ENCODE measurements at places on chromosomes 1 and 21. TPM values are rescaled to one million over a fixed set of nuclear protein-coding genes. Genes with fewer than 3 reads are reported as not detected.
A peak's percentile ranks its signal among the peaks of the same experiment; 100 is the strongest.

Gene RHOU
- total RNA-seq: 1.2 TPM

Gene SERTAD4
- 0.63 TPM for total RNA-seq

Gene SYCP1
- not detected for total RNA-seq

Gene ST6GALNAC5
- 4.0 TPM for total RNA-seq

Gene SLAMF9
- total RNA-seq: not detected

Gene CBR1
- total RNA-seq: 83.1 TPM

GRCh38 chr1:158506369-158506987 is 34.5 kb downstream of the OR10R2 start:
- DNase-seq: peak; percentile 55
- no peaks in the 10 kb centered on the region for H3K27me3 ChIP-seq

GRCh38 chr1:162649583-162649982 is 17.3 kb downstream of the DDR2 start:
- no peak overlapping the region for H3K27ac ChIP-seq
- no peaks in the 10 kb centered on the region for H3K36me3 ChIP-seq
- H3K27me3 ChIP-seq: no peaks in the 10 kb centered on the region
- no peak for DNase-seq

- peaks cover 33% of the 10 kb centered on the region for H3K4me1 ChIP-seq
- no peak overlapping the region for H3K27ac ChIP-seq
- no peak for DNase-seq
- H3K4me3 ChIP-seq: no peak overlapping the region
Observed at GRCh38 chr1:64590316-64590715, 120.4 kb downstream of the CACHD1 start.

- H3K27me3 ChIP-seq: no peaks in the 10 kb centered on the region
- H3K4me1 ChIP-seq: no peaks in the 10 kb centered on the region
- no peaks in the 10 kb centered on the region for H3K36me3 ChIP-seq
- no peak overlapping the region for H3K4me3 ChIP-seq
- DNase-seq: no peak
- H3K27ac ChIP-seq: peak overlapping the region; percentile 14
Observed at GRCh38 chr21:24995216-24995615, 612.1 kb downstream of the MRPL39 start.

DNA sequence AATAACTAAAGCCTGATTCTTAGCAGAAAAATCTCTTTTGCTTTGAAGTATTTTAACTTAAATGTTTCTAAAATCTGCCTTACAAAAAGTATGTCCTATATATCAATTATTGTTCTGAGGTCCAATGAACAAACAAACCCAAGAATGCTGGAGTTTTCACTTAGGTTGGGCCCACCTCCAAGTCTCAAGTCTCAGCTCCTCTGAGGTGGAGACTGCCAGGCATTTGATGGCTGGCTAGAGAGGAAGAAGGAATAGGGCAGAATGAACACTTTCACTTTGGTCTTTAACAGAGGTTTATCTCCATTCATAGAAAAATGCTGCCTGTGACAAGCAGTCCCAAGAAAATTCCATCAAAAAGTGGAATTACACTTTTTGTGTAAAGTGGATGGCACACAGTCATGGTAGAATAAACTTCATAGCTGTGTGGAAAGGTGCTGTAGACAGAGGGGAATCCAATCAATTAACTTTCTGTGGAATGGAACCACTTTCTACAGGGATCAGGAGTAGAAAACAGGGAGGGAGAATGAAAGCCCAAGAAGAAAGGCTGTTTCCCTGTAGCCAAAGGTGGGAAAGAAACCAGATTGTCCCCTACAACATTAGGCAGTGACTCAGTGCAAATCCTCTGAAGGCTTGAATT is 349.4 kb upstream of the RUNX1 start:
- peaks cover 92% of the 10 kb centered on the region for H3K27me3 ChIP-seq
- H3K4me1 ChIP-seq: no peaks in the 10 kb centered on the region
- no peak for DNase-seq
- H3K4me3 ChIP-seq: no peak overlapping the region
- H3K27ac ChIP-seq: no peak overlapping the region

GRCh38 chr1:37429029-37429428 is 45.4 kb upstream of the ZC3H12A start:
- no peaks in the 10 kb centered on the region for H3K36me3 ChIP-seq
- no peak for DNase-seq
- no peak overlapping the region for H3K4me3 ChIP-seq

GRCh38 chr1:89739844-89740216 is 81.0 kb upstream of the LRRC8D start:
- H3K36me3 ChIP-seq: no peaks in the 10 kb centered on the region
- peaks cover 13% of the 10 kb centered on the region for H3K4me1 ChIP-seq
- no peak overlapping the region for H3K27ac ChIP-seq
- H3K27me3 ChIP-seq: no peaks in the 10 kb centered on the region
- no peak for DNase-seq

GRCh38 chr1:243488459-243489157 is 232.8 kb downstream of the SDCCAG8 start:
- no peaks in the 10 kb centered on the region for H3K4me1 ChIP-seq
- H3K27me3 ChIP-seq: no peaks in the 10 kb centered on the region
- no peak overlapping the region for H3K4me3 ChIP-seq
- DNase-seq: no peak

DNA sequence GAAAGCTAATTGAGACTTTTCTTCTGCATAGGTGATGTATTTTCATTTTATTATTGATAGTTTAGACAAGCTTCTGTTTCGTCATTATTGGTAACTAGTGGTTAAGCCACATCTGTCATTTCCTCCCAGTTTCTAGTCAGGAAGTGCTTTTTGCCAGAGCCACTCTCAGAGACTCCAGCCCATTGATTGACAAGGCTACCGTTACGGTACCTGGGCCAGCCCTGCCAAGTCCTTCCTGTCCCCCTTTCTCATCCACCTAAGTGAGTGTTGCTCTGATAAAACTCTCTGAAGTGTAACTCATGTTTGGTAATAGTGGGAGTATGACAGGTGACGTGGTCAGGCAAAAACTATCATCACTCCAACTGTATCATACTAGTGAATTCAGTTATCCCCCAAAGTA is 29.6 kb upstream of the AGL start:
- H3K27ac ChIP-seq: no peak overlapping the region
- DNase-seq: no peak
- H3K36me3 ChIP-seq: no peaks in the 10 kb centered on the region
- no peaks in the 10 kb centered on the region for H3K27me3 ChIP-seq
- no peak overlapping the region for H3K4me3 ChIP-seq

DNA sequence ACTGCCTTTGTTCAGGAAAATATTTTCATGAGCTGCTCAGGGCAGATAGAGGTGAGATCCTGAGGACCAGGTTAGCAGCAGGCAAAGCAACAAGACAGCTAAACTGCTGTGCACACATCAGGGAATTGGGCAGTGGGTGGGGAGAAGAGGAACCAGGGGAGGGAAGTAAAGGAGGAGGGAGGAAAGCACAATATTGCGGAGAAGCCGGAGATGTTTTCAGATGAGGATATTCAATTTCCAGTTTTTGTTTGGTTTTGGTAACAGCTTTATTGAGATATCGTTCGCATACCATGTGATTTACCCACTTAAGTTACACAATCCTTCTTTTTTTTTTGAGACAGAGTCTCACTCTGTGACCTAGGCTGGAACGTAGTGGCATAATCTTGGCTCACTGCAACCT is 34.5 kb downstream of the EPHA10 start:
- H3K36me3 ChIP-seq: no peaks in the 10 kb centered on the region
- no peak overlapping the region for H3K27ac ChIP-seq
- no peaks in the 10 kb centered on the region for H3K4me1 ChIP-seq
- H3K27me3 ChIP-seq: peaks cover 62% of the 10 kb centered on the region
- H3K4me3 ChIP-seq: no peak overlapping the region

DNA sequence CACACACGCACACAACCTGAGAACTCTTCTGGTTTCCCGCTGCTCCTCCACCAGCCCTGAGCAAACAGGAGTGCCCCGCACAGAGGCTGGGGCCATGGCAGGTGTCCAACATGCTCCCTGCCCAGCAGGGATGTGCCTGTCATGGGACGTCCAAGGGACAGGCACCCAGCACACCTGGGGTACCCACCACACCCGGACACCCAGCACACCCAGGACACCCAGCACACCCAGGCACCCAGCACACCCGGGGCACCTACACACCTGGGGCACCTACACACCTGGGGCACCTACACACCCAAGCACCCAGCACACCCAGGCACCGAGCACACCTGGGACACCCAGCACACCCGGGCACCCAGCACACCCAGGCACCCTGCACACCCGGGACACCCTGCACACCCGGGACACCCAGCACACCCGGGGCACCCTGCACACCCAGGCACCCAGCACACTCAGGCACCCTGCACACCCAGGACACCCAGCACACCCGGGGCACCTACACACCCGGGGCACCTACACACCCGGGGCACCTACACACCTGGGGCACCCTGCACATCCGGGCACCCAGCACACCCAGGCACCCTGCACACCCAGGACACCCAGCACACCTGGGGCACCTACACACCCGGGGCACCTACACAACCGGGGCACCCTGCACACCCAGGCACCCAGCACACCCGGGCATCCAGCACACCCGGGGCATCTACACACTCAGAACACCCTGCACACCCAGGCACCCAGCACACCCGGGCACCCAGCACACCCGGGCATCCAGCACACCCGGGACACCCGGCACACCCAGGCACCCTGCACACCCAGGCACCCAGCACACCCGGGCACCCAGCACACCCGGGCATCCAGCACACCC is 37.9 kb downstream of the UBE2G2 start:
- H3K4me3 ChIP-seq: no peak overlapping the region
- no peaks in the 10 kb centered on the region for H3K27me3 ChIP-seq
- DNase-seq: no peak
- no peaks in the 10 kb centered on the region for H3K36me3 ChIP-seq
- no peak overlapping the region for H3K27ac ChIP-seq

GRCh38 chr1:63753591-63753990 is 20.2 kb upstream of the ROR1 start:
- DNase-seq: no peak
- H3K4me1 ChIP-seq: no peaks in the 10 kb centered on the region
- H3K36me3 ChIP-seq: no peaks in the 10 kb centered on the region
- no peak overlapping the region for H3K4me3 ChIP-seq

DNA sequence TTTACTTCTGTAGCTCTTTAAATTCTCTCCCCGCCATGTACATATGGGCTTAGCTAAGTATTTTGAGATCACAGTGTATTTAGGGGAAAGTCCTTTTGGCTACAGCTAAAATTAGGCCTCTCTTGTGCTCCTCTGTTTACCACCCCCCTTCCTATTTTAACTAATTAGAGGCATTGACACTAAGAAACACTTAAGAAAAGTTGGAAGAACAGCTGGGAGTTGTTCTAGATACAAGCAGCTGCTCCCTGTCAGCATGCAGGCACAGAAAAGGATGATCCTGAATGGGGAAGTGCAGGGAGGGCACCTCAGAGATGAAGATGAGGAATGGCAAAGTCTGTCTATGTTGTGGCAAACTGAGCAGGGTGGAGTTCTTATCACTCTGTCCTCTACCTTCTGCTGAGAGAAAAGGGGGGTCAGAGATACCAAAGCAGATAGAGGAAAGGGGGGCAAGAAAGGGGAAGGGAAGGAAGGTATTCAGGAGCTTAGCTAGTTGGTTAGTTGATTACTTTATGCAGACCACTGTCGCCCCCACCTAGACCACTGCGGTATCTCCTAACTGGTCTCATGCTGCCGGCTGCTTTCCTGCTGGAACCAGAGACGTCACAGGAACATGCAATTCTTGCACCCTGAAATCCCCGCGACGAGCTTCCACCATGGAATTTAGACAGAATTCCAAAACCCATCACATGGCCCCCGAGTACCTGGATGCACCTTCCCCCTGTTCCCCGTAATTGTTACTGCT is 82.4 kb upstream of the HOOK1 start:
- no peak for DNase-seq
- peak overlapping the region; percentile 75 for H3K27ac ChIP-seq
- H3K4me3 ChIP-seq: no peak overlapping the region
- no peaks in the 10 kb centered on the region for H3K27me3 ChIP-seq

Measured in cardiac muscle cell (in vitro differentiated cells and primary cell).